ENCODE measurements at places on chromosomes 2 and 18.

DNA sequence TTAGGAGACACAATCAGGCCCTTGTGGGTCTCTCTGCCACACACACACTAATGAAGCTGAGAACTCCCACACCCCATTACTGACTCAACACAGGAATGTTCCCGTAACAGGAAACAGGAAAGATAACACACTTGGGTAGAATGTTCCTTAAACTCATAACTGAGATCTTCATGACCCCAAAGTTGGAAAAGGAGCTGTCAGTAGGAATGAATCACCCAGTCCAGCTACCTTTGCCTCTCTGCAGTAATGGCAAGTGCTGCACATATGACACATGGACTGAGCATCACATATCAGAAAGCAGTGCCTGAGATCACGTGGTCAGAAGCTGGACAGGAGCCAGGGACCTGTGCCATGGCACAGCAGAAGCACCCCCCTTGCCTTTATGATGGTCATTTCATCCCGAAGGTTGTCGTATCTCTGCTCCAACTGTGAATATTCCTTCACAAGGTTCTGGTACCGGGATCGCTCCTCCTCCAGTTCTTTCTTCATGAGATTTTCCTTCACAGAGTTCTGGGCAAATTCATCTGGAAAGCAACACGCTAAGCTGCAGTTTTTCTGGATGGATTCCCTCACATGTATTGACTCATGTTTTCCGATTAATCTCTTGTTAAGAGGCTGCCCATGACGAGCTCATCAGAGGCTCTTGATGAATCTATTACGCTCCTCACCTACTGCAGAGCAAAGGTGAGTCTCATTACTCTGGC, 65.4 kb upstream of the ACAA2 start:
- DNase-seq = no peak

DNA sequence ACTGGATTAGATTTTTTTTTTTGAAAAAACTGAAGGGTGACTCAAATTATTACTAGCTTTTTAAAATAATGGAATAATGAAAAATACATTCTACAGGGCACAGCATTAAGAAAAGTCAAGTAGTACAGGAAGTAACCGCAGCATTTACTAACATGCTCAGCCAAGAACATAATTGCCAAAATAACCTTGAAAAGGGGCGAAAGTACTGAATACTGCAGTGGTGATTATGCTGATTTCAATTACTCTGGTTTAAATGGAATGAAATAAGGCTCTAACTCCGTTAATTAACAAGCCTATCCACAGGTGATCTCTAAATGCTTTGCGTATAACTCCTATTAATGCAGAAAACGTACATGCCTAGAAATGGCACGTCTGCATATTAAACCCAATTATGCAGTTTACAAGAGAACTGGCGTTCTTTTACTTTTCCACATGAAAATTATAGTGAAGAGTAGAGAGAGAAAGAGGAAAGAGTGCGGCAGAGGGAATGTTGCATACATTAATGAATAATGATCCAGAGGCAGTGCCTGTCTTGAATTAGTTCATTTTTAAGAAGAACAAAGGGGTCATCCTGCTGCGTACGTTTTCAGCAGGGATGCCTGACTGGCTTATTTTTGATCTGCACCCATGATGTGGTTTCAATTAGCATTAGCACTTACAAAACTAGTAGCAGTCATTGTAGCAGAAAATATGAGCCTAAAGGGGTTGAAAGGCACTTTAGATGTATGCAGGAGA, 612.4 kb downstream of the NYAP2 start:
- no peak for DNase-seq

GRCh38 chr18:63562284-63562683, 20.1 kb downstream of the SERPINB12 start:
- no peak for DNase-seq

GRCh38 chr2:19848952-19849351, 52.8 kb downstream of the TTC32 start:
- no peak for DNase-seq

DNA sequence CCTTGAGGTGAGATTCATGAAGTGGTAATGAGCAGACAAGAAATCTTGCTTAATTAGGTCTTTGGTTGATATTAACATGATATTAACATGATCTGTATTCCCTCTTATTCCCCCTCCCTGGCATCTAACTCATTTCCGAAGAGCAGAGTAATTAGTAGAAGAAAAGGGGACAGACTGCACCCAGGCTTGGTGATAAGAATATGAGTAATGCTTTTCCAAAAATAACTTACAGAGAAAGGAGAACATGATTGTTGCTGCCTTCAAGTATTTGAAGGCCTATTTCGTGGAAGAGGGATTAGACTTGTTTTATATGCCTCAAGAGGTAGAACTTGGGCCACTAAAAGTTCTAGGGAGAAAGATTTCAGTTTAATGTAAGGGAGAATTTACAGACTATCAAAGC, 130.6 kb upstream of the ATP5MC3 start:
- DNase-seq = no peak

DNA sequence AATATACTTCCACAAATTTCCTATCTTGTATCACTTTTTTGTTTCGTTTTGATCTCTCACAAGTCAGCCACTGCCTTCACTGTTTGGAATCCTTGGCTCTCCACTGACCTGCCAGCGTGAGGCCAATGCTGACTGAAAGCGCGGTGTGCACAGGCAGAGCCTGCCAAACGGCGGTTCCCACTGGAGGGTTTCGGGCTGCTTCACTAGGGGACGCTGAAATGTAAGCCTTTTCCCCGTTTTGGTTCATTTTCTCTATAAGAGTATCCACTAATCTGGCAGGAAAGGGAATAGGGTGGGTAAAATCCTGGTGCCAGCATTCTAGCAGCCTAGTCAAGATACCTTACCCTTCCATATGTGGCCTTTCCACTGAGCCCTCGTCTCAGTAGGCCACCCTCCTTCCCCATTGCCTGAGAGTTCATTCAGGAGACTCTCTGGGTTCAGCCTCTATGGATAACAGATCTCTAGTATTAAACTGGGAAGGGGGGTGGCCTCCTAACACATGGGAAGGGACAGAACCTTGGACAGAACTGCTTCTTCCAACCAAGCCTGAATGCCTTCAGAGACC, 91.5 kb downstream of the DYM start:
- DNase-seq = no peak

DNA sequence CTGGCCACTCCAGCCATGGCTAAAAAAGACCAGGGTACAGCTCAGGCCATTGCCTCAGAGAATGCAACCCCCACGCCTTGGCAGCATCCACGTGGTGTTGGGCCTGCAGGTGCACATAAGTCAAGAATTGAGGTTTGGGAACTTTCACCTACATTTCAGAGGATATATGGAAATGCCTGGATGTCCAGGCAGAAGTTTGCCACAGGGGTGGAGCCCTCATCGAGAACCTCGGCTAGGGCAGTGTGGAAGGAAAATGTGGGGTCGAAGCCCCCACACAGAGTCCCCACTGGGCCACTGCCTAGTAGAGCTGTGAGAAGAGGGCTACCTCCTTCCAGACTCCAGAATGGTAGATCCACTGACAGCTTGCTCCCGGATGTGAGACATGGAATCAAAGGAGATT, 477.3 kb downstream of the LPIN1 start:
- no peak for DNase-seq

DNA sequence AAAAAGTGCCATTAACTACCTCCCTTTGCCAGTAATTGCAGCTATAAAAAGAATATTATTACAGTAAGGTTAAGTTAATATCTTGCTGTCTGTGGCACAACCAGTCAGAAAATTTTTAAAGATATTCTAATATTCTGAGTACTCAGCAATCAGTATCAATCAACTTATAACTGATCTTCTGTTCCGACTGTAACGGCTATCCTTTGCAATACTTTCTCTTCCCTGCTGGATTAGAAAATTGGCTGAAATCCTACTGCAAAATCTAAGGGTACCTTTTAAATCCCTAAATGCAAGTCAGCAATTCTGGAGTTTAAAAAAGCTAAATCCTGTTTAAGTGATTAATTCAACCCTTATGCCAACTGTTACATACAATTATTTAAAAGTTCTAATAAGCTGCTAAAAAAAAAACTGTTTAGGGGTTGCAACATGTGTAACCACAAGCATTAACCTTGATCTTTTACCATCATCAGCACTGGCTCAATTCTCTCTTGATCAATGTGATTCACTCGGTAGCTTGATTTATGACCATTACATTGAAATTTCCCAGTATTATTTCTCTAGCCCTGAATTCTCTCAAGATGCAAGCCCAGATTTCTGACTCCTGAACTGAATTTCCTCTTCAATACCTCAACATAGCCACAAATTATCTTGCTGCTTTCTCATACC, 20.5 kb downstream of the GAREM1 start:
- DNase-seq = no peak

- DNase-seq = no peak
These were observed 1015.2 kb upstream of the FANCL start for GRCh38 chr2:59256290-59256689.

DNA sequence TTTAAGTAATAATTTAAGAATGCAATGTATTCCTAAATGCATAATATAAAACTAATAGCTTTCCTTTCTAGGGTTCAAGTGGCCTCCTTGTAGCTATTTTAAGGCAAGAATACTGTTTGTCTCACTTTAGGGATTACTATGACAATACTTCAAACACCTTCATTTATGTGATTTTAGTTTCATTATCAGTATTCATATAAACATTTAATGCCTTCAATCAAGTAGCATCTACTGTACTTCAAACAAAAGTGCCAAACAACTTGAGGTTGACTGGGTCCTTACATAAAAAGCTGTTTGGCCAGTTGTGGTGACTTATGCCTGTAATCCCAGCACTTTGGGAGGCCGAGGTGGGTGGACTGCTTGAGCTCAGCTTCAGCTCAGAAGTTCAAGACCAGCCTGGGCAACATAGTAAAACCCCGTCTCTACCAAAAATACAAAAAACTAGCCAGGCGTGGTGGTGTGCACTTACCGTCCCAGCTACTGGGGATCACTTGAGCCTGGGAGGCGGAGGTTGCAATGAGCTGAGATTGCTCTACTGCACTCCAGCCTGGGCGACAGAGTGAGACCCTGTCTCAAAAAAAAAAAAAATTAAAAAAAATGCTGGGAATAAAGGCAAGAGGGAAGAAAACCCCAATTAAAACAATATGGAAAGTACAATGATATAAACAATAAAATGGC, 9.3 kb downstream of the MEX3C start:
- no peak for DNase-seq

GRCh38 chr2:195498176-195498575, 158.8 kb upstream of the SLC39A10 start:
- DNase-seq = peak; percentile 59

- DNase-seq = no peak
These were observed 26.2 kb upstream of the MGAT5 start for GRCh38 chr2:134227666-134228065.

GRCh38 chr2:177326005-177326404, 61.5 kb upstream of the NFE2L2 start:
- no peak for DNase-seq

DNA sequence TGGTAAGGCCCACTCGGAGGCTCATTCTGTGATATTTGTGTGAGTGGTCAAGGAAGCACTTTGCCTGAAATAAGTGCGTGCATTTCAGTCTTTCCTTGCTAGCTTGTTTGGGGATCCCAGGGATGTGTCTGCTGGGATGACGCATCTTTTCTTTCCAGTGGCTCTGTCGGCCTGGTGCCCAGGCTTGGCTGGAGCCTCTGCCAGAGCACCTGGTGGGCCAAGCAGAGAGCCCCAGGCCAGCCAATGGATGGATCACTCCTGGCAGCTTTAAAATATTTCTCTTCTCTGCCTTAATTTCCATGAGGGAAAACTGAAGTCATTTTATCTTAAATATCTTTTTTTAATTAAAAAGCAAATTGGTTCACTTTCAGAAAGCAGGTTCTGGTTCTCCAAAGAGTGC, 501.8 kb upstream of the HS6ST1 start:
- no peak for DNase-seq

GRCh38 chr2:107989445-107989844, 3.1 kb downstream of the SLC5A7 start:
- DNase-seq = no peak

DNA sequence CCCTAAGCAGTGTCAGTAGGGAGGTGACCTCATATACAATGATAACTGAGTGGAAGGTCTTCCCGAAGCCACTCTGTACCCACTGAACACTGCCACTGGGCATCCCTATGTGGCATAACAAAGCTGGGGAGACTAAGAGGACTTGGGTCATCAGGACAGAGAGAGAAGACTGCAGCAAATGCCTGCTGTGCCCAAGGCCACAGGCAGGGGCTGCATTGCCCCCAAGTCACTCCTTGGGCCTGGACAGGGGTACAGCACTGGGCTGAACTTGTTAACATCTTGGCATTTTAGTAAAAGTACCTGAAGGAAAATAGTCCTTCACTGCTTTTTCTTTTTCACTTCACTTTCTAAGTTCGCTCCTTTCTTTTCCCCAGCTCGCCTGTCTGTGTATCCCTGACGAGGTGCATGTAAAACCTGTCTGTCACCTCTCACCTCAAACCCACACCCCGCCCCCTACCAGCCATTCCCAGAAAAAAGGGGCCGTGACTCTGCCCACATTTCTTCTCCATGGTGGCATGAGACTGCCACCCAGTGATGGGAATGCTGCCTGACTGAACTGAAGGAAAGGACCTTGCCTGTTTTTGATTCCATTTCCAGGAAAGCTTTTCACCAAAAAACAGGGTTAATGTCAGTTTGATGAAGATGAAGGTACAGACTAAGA, 62.9 kb downstream of the MTHFD2 start:
- DNase-seq = no peak

DNA sequence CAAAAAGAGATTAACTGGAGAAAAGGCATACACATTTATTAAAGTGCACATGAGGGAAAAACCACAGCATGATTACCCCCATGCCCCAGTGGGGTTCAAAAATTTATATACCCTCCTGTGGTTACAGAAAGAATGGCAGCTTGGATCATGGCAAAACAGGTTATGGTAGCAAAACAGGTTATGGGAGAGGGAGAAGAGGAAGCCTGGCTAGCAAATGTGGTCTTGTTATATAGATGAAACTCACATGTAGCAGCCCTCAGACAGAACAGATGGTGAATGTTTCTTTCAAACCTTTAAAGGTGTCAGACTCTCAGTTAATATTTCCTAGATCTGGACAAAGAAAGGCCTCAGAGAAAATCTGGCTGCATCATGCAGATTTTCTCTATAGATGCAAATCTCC, 178.2 kb upstream of the ZC3H15 start:
- no peak for DNase-seq

GRCh38 chr2:165016772-165017411, 61.6 kb upstream of the SLC38A11 start:
- no peak for DNase-seq

DNA sequence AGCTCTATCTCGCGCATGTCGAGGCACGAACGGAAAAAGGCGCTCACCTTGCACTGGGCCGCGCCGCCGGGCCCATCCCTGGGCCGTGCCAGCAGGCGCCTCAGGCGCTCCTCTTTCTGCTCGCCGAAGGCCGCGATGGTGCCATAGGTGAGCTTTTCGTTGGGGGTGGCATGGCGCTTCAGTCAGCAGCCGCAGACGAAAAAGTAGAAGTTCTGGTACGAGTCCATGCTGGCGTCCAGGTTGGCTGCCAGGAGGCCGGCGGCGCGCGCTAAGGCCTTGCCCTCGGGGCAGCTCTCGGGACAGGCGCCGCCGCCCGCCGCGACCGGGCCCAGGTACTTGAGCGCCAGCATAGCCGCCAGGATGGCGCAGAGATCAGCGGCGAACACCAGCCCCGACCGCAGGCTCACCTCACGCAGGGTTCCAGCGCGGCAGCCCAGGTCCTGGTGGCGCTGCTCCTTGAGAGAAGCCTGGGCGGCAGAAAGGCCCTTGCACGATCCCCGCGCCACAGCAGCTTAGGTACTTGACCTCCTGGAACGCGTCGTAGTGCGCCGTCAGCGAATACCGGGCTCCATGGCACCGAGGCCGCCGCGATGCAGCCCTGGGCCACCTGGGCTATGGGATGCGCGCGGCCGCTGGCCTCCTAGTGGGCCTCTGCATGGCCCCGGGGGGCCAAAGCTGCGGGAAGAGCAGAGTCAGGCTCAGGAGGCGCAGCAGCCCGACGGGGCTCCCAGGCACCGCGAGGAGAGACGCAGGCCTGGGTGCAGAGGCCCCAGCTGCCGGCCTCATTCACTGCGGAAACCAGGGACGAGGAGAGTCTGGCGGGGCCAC, 12.8 kb downstream of the ALPG start:
- DNase-seq = no peak

Data from activated naive CD4-positive, alpha-beta T cell treated with Interleukin-2 at 50 U/mL for 16 hours (primary cell).